ENCODE measurements at places on chromosomes 12 and 14.
A peak's percentile ranks its signal among the peaks of the same experiment; 100 is the strongest.

- peak; percentile 52 for DNase-seq
Observed at GRCh38 chr12:26833743-26834490, 923 bp upstream of the ITPR2 start.

DNA sequence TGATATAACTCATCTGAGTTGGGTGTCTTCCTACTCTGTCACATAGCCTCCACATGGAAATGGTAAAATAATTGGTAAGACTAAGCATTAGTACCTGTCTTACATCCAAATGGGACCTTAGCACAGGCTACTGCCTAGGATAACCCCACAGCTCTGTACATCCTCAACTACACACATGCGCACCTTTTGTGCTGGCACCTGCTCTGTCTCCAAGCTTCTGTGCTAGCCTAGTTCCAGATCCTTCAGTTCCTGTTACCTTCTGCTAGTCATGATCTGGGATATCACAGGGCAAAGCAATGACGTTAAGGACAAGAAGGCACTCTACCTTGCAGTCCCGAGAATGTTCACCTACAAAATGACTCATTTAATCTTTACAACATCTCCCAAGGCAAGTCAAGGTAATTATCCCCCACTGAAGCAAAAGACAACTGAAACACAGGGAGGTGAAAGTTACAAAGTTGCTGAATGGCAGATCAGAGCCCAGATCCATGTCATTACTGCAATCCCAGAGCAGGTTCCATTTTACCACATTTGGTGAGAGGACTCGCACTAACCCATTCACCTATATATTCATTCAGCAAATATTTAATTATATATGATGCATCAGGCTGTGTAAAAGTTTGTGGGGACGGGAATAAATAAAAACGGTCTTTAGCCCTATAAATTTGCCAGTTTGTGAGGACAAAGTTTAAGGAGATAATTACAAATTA is 61.7 kb downstream of the PPM1H start:
- no peak for DNase-seq

DNA sequence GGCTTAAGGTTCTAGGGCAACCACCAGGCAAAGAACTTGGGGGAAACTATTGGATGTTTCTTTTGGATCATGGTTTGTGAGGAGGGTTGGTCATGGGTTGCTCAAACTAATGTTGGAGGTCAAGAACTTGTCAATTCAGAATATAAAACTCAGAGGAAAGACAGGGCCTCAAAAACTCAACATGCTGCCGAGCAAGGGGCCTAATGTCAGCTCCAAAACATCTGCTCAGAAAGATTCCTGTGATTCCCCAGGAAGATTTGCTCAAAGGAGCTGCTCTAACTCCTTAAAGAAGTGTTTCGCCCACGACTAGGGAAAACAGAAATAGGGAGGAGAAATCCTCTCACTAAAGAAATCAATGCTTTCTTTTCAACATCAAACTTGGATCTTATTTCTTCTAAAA is 3.7 kb upstream of the IGF1 start:
- DNase-seq: no peak

- no peak for DNase-seq
Observed at GRCh38 chr14:80047761-80048160, 163.5 kb downstream of the DIO2 start.

GRCh38 chr14:61101803-61102548 is 120.9 kb downstream of the SLC38A6 start:
- DNase-seq: no peak

GRCh38 chr12:21292111-21292510 is 42.6 kb downstream of the SLCO1A2 start:
- DNase-seq: no peak

DNA sequence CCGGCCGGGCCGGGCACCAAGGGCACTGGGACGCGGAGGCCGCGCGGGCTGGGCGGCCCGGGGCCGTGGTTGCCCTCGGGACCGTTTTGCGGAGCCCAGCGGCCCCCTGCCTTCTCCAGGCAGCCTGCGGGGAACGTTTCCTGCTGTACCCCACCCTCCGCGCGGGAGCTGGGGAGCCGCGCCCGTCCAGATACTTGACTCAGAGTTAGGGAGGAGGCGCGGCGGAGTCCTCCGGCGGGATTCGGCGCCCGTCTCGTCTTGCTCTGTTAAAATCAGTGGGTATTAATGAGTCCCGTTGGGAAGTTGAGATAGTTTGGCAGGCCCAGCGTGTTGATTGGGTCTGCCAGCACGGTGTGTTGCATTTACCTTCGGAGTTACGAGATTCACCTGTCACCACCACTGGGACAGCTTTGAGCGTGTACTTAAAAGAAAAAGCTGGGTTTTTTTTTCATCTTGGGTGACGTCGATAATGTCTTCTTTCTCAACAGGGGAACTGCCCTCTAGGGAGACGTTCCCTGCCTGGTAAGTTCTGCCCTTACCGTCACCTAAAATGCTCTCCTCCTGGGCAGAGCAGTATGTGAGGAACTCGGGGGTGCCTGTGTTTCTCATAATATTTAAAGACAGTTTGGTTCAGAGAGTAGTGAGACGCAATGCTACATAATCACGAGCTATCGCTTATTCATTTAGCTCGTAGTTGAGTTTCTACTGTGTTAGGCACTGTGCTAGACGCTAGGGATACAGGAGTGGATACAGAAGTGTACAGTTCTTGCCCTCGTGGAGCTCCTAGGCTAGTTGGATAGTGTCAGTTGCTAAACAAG is 596 bp downstream of the DLST start:
- no peak for DNase-seq

DNA sequence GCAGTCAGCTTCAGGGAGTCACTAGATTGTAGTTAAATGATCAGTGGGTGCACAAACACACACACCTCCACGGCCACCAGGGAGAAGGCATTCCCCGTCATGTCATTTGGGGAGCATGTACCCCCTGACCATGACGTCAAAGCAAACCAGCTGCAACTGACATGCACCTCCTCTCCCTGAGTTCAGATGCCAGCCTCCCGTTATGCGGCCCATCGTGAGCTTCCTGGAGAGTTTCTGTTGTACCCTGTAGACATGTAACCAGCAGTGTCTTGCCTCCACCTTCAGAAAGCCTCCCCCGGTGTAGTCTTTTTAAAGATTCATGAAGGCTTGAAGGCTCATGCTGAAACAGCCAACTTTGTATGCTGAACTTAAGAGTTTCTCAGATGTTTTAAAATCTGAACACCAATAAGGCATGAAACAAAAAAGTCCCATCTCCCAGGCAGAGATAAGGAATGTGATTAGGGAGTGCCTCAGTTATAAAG is 54.8 kb downstream of the FNTB start:
- peak; percentile 24 for DNase-seq

GRCh38 chr12:116594325-116595038 is 35.3 kb downstream of the MAP1LC3B2 start:
- peak; percentile 55 for DNase-seq

DNA sequence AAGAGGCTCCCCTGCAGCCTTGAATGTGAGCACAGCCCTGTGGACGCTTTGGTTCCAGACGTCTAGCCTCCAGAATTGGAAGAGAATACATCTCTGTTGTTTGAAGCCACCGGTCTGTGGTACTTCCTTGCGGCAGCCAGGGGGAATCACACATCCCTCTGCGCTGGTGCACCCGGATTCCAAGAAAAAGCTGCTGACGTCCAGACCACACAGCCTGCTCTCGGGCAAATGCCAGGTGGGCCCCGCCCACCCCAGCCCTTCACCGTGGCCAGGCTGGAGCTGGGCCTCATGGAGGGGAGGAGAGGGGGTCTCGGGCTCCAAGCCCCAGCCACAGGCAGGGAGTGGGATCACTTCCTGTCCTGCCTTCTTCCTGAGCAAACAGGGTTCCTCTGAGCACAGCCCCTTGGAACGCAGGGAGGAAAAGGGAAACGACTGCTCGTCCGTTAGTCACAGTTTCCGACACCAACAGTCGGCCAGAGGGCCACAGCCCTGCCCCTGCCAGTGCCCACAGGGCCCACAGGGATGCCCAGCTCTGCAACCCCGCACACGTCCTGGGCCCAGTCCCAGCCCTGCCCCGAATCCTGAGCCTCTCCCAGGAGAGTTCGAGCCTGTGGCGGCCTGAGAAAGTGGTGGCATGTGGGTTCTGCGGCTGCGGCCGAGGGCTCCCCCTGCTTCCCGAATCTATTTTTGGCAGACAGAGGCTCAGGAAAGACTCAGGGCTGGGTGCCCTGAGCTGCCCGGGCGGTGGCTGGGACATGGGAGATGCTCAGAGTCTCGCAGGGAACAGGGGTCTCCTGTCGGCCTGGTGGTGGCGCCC is 85.3 kb downstream of the RFLNA start:
- DNase-seq: no peak

GRCh38 chr12:45762185-45763110 is 32.9 kb downstream of the ARID2 start:
- DNase-seq: no peak

GRCh38 chr12:112103758-112104503 is 4.7 kb downstream of the NAA25 start:
- no peak for DNase-seq

DNA sequence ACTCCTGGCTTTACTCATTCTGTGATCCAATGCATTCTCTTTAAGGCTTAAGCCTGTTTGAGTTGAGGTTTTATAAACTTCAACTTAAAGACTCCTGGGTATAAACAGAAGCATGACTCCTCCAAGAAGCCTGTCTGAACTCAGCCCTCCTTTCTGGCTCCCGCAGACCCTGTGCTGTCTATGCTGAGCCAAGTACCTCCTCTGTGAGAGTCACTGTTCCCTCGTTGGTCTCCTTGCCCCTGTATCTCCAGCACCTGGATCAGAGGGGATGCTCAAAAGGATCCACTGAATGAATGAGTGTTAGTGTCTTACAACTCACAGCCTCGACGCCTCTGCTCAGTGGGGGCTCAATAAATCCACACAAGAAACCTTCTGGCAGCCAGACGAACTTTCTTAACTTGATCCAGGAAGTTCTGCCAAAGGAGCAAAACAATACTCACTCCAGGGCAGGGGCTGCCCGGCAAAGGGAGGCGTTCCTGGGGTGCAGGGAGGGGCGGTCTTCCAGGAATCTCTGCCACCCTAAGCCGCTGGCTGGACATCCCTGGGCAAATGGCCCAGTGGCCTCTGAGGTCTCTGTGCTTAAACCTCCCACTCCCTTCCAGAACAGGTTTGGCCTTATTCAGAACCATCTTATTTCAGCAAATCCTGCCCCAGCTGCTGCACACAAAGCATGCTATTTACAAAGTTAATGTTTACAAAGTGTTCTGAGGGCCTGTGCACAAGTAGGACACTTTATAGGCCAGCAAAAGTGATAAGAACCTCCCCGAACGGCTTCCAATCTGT is 32.9 kb downstream of the MAP1LC3B2 start:
- DNase-seq: no peak

DNA sequence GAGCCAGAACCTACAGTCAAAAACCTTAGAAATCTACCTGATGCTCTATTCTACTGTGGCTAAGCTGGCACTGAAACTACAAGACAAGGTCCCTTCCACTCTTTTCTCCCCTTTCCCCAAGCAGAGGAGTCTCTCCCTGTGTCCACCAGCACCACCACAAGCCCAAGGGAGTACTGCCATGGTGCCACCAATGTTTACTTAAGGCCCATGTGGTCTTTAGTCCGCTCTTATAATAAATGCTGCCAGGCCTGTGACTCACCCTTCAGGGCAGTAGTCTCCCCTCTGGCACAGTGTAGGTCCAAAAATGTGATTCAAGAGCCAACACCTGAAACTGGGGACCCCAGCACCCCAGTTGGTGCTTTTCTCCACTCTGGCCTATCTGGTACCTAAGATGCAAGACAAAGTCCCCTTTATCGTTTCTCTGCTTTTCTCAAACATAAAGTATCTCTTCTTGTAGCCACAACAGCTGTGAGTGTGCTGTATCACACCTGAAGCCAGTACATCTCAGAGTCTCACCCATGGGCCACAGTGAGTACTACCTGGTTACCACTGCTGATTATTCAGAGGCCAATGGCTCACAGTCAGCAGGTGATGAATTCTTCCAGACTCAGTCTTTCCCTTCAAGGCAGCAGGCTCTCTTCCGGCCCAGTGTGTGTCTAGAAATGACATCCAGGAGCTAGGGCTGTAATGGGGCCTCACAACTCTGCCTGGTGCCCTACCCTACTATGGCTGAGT is 29.3 kb downstream of the SLC38A2 start:
- no peak for DNase-seq

- no peak for DNase-seq
Observed at GRCh38 chr14:36942522-36943245, 229.7 kb downstream of the SLC25A21 start.

DNA sequence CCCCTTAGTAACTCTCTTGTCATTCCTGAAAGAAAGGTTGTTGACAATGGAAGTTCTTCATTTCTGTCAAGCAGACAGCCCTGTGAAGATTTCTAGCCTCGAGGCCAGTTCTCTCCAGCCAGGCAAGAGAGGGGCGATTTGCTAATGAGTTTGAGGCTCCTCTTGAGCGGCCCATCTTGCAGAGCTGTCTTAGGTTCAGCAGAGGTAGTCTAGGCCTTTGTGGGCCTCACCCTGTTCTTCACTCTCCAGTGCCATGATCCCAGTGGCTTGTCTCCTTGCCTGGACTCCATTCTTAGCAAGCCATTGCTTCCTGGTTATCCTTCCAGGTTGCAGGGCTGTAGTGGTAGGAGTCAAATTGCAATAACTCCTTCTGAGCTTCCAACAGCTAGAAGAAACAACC is 9.7 kb downstream of the TPH2 start:
- no peak for DNase-seq

- no peak for DNase-seq
Observed at GRCh38 chr12:129903092-129903945, 506 bp downstream of the TMEM132D start.

DNA sequence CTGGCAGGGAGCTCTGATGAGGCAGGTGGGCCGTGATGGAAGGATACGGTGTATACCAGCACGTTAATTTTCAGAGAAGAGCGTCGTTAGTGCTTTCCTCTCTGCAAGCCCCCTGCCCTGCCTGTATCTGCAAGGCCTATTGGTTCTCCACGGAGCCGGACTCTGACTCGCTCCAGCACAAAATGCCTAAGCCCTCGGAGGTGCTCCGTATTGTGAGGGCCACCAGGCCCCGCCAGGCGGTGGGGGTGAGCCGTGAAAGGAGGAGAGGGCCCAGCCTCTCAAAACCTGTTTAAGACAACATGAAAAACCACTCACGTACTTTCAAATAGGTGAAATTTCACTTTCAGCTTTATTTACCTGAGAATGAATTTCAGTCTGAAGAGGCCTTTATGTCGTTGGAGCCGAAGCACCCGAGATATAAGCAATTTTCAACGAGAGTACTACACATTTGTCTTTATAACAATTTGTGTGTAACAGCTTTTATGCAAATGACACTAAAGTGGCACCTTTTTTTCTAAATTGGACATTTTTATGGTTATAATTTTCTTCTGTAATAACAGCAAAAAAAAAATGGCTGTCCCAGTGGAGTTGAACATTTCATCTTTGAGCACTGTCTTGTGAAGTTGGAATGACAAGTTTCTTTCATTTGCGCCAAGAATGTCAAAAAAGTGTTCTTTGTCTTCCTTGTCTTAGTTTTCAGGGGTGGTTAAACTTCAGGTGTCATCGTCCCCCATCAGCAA is 749.5 kb downstream of the VRK1 start:
- DNase-seq: no peak

- no peak for DNase-seq
Observed at GRCh38 chr14:79161571-79161970, 991.4 kb downstream of the NRXN3 start.

GRCh38 chr14:24184104-24184970 is 4.3 kb downstream of the IPO4 start:
- no peak for DNase-seq

GRCh38 chr14:94485944-94486841 is 10.2 kb upstream of the SERPINA9 start:
- DNase-seq: peak; percentile 73

All from left lobe of liver (tissue), 2 donors.